ENCODE measurements at places on chromosomes 3 and 15.

GRCh38 chr15:28260722-28261121, 61.3 kb downstream of the HERC2 start:
- no peak for DNase-seq

- DNase-seq = no peak
These were observed 47.5 kb upstream of the FAM98B start for GRCh38 chr15:38406436-38406835.

DNA sequence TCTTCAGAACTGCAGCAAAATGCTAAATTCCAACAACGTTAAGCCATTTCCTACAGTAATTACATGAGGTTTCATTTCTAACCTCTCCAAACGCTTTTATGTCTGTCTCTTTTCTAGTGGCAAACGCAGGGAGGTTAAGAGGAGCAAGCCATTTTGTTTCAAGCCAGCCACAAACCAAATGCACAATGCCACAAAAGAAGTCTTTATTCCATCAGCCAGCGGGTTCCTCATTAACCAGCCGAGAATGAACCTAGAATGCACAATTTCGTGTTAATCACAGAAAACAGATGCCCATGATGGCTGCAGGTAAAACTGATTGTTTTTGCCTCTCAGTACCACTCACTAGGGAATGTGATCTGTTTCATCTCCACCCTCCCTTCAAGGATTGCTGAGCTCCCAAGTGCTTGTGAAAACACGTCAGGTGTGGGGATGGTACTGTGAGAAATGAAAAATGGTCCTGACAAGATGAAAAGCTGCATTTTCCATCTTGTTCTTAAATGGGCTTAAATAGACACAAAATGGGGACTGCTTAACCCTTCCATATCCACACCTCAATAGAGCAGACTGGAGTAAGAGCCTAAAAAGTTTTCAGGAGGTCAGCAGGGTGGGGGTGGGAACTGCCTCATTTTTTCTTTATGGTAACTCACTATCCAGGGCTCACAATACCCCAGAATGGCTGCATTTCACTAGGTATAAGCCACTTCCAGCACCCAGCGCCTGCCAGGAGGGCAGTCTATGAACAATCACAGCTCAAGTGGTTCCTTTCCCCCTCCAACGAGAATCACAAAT, 277.1 kb downstream of the MAGI1 start:
- no peak for DNase-seq

- DNase-seq = no peak
These were observed 100.0 kb upstream of the PPP2R3A start for GRCh38 chr3:135865553-135865952.

GRCh38 chr3:113698956-113699355, 2.5 kb upstream of the USF3 start:
- no peak for DNase-seq

DNA sequence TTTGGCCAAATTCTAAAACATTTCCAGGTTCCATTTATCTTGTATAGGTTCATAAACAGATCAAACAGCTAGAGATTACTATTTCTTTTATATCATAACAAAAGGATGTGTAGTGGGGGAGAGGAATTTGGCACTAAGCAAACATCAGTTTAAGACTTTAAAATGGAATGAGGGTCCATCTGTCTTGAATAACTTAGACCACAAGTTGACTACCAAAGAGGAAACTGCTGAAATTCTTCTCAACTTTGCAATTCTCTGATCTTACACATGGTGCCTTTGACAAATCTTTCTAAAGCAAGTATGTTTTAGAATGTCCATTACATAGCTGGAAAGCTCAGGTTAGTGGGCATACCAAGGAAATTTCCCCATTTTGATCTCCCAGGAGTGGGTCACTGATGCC, 140.5 kb upstream of the ADAMTS9 start:
- no peak for DNase-seq

DNA sequence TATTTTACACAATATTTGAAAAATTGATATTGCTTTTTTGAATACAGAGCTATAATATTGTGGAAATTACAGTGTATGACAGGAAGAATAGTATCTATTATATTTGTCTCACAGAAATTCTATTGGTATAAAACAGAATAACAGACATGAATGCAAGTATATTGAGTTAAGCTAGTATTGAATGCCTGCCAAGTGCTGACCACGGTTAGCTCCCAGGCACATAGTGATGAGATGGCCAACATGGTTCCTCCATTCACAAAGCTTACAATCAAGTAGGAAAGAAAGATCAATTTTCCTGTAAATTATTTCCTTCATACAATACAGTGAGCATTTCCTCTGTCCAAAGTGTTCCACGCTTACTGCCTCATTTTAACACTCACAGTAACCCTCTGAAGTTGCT, 67.6 kb downstream of the TP63 start:
- DNase-seq = no peak

DNA sequence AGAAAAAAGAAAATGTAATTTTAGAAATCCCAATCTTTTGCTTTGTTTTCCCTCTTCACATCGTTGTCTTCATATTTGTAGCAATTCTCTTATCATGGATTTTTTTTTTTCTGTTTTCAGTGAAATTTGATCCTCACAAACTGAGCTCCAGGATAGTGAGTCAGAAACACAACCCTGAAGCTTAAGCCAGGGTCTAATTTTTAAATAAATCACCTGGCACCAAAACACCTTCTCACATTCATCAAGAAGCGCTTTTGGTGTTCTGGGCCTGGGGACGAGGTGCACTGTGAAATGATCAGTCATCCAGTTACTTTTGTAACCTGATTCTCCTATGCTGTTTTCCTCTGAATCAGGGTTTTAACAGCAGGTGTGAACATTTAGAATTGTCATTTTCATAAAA, 87.7 kb downstream of the REC114 start:
- no peak for DNase-seq

GRCh38 chr15:43922021-43922420, 95.2 kb downstream of the WDR76 start:
- no peak for DNase-seq

DNA sequence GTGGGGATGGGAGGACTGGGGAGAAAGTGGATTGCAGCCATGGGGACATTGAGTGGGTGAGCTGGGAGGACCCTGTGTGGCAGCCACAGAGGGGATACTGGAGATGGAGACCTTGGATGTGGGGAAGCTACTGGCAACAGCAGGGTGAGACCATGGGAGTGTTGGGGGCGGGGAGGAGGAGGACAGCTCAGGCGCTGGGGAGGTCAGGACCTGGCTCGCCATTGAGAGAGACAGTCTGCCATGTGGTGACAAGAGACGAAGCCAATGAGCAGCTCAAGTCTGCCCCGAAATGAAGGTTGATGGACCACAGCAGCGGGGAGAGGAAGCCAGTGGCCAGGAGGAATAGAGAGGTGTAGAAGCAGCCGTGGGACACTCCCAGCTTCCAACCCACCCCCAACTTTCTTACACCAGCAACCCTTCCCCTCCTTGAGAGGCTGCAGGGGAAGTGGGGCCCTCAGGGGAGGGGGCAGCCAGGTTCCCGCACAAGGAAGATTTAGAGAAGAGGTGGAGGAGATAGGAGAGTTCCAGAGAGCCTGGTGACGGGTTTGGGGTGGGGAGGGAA, 118.1 kb downstream of the ASB7 start:
- DNase-seq = no peak

DNA sequence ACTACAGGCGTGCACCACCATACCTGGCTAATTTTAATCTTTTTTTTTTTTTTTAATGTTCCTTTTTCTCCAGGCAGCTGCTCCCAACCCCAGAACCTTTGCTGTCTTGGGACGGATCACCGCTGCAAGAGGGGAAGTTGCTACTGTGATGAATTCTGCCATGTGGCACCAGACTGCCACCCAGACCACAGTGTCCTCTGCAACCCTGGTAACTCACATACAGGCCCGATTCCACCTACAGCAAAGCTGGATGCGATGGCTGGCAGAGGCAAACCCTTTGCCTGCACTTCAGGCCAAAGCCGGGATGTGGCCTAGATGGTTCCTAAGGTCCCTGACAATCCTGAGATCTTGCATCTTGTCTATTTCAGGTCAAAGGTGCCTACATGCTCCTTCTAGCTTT, 12.7 kb upstream of the MUC20 start:
- DNase-seq = no peak

DNA sequence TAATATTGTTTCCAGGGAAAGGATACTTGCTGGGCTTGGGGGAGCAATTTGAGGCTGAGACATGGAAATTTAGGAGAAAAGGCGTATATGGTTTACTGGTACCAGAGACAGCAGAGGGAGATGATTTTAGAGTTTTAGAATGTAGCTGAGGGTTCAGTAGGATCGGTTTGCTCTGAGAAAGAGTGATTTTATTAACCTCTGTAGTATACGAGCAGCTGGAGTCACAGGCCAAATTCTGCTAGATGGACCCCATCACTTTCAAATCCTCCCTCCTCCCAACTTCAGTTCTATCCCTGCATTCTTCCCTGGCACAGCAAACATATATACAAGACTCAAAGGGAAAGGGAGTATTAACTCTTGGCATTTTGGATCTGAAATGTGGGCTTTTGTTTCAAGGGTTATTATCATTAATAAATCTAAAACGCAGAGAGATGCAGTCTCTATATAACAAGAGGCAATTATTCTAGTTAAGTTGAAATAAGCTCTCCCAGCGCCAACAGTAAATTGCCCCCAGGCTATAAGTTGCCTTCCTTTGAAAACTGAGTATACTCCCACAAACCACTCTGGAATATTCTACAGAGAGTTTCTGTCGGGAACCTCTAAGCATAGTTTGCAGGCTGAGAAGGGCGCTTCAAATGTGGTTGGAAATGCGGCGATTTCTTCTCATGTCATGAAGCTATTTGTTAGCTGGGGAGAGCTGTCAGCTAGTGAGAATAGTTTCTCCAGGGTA, 5.4 kb downstream of the CRABP1 start:
- no peak for DNase-seq

- no peak for DNase-seq
These were observed 95.8 kb upstream of the TGFBR2 start for GRCh38 chr3:30510596-30510995.

- DNase-seq = no peak
These were observed 84.7 kb downstream of the OPA1 start for GRCh38 chr3:193677734-193678133.

DNA sequence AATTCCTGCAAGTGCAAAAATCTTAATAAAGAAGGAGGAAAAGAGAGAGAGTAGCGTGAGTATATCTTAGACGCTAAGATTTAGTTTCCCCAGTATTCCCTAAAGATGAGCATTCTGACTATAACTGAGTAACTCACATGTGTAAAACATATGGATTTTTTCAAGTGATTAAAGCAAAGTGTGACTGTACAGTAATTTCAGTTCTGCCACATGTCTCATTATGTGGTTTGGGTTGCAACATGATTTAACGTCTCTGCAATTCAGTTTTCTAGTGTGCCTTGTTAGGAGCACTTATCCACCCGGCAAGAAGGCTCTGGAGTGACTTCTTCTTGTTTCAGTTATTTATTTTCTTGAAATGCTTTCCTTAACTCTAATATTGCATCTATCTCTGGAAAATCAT, 514.1 kb downstream of the ROBO1 start:
- no peak for DNase-seq

DNA sequence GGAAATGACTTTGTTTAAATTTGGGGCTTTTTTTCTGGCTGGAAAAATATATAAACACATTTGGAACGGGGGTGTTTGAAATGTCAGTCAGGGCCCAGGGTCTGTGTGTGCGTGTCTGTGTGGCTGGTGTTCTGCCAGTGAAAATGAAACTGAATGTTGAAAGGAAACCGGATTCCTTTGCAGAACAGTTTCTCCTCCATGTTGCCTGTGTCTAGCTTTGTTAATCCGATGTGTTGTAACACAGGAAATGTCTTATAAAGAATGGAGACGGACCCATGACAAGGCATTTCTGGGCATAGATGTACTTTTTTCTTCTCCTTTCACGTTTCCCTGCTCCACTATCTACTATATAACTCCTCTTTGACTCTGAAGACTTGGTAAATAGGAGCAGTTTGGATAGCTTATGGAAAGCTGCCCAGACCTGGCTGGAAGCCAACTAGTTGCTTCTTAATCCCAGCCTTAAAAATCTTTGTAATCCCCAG, 2.8 kb downstream of the SQOR start:
- DNase-seq = peak; percentile 38

DNA sequence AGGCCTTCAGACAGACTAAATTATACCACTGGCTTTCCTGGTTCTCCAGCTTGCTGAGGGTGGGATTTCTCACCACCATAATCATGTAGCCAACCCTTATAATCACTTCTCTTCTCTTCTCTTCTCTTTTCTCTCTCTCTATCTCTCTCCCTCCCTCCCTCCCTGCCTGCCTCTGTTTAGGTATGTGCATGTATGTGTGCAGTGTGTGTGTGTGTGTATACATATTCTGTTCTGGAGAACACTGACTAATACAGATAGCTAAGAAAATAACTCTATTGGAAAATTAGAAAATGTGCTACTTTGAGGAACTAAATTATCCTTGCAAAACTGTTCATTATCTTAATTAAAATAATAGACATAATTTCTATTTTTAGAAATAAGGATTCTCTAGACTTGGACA, 118.6 kb upstream of the GADL1 start:
- DNase-seq = no peak
